ENCODE measurements at places on chromosomes 7 and 10. TPM values are rescaled to one million over a fixed set of nuclear protein-coding genes. Genes with fewer than 3 reads are reported as not detected.

Gene TMEM140
- total RNA-seq: 8.8 TPM

Gene FGFBP3
- 1.00 TPM for total RNA-seq

Gene WDR37
- 16.9 TPM for total RNA-seq

GRCh38 chr7:129824291-129825208, 128.2 kb downstream of the UBE2H start:
- DNase-seq: no peak

GRCh38 chr7:143975617-143976016, 21.0 kb downstream of the OR2F1 start:
- DNase-seq: no peak

Gene IGFBP1
- not detected for total RNA-seq

- no peak for DNase-seq
These were observed 20.4 kb downstream of the CCDC71L start for GRCh38 chr7:106640368-106641141.

- no peak for DNase-seq
These were observed 69.8 kb downstream of the CTTNBP2 start for GRCh38 chr7:117803476-117803875.

DNA sequence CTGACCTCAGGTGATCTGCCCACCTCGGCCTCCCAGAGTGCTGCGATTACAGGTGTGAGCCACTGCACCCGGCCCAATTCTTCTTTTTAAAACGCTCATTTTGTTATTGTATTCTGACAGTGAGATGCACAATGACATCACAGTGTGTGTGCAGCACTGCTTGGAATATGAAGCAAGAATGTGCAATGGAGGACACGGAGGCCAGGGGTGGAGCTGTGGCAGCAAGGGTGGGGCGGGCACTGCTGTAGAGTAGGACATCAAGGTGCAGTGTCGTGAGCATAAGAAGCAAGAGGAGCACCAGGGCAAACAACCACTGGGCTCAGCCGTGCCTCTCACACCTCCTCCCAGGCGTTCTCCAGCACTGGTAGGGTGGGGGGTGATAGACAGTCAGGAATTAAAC, 26.8 kb upstream of the GRID1 start:
- no peak for DNase-seq

DNA sequence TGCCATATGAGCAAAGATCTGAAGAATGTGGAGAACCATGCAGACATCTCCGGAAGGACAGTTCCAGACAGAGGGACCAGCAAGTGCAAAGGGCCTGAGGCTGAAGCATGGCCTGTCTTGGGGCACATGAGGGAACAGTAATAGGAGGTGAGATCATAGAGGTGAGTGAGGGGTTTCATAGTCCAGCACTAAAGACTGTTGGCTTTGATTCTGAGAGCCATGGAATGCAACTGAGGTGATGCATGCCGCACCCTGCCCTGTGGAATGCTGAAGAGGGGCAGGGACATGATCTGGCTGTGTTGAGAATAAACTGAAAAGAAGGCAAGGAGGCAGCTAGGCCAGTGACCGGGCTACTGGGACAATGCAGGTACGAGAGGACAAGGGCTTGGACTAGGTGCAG, 253.1 kb upstream of the KLF14 start:
- no peak for DNase-seq

Gene NODAL
- not detected for total RNA-seq

DNA sequence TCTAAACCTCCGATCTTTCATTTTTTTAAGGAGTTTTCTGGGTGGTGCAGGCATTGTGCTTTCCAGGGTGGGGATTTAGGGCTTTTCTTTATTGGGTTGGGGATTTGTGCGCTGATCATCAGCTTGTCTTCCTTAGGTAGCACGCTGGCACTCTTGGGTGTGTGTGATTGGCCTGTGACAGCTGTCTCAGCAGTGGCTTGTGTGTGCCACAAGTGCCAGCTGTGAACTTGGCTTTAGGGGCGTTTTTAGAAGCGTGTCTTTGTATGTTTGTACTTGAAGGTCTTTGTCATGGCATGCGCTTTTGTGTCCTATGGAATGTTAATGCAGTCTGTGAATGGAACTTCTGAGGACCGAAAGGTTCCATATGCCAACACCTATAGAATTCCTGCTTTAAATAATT, 788 bp downstream of the AKAP9 start:
- no peak for DNase-seq

Gene MYOF
- 182 TPM for total RNA-seq

DNA sequence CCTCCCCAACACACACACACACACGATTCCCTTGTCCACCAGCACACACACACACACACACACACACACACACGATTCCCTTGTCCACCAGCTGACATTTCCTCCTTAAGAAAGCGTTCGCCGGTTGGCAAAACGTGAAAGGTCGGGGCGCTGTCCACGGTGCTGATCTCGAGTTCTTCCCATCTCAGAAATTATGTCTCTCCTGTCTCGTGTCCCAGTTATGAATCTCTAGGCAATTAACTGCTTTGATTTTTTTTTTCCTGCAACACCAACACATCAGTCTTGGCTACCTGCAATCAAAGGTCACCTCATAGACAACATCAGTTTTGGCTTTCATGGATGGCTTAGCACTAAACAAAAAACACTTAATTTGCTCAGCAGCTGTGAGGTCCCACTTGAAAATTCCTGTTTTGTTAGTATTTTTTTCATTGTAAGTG, 1.9 kb downstream of the INA start:
- DNase-seq: no peak

DNA sequence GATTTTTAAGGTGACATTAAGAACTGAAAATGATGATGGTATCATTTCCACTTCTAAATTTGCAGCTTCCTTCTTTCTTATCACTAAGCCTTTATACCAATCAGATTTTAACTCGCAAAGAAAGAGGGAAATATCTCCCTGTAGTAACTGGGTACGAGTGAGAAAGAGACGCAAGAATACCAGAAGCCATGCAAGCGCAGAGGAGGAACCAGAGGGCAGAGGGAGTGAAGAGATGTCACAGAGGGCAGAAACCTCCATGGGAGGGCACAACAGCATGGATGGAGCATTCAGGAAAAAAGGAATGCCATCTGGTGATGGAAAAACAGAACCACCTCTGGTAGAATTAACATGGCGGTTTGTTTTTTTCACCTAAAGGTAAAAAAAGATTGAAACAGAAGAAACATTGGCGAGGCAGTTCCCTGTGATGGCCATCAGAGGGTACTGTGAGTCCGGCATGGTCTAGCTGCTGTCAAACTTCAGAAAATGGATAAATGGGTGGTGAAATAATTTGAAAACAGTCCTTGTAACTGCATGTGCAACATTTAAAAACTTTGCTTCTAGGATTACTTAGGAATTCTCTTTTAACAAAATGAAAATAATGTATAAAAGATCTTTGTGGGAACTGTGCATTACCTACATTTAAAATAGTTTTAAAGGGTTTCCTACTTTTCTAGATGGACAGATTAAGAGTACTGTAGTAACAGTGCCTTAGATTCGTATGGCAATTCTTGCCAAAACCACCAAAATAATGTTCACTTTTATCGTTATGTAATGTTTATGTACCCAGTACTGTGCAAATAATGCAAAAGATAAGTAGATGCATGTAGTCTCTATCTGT, 91.8 kb downstream of the ARHGAP12 start:
- no peak for DNase-seq

- DNase-seq: no peak
These were observed 37.8 kb downstream of the FAM13C start for GRCh38 chr10:59324597-59324996.

- no peak for DNase-seq
These were observed 28.6 kb downstream of the KAT6B start for GRCh38 chr10:74855027-74855426.

- no peak for DNase-seq
These were observed 239.6 kb downstream of the SKIDA1 start for GRCh38 chr10:21285742-21286331.

Gene CNPY1
- not detected for total RNA-seq

GRCh38 chr7:2903682-2904162, 59.6 kb upstream of the GNA12 start:
- DNase-seq: no peak

- DNase-seq: no peak
These were observed 137.3 kb upstream of the CCDC6 start for GRCh38 chr10:60043561-60044241.

GRCh38 chr10:6516281-6516928, 63.7 kb downstream of the PRKCQ start:
- DNase-seq: no peak

Gene KCNMA1
- 117 TPM for total RNA-seq

Gene ELFN1
- 1.2 TPM for total RNA-seq

Gene OPN4
- total RNA-seq: not detected

GRCh38 chr10:85791818-85792532, 574.6 kb downstream of the GRID1 start:
- peak; percentile 80 for DNase-seq

- no peak for DNase-seq
These were observed 89.7 kb downstream of the HIPK2 start for GRCh38 chr7:139687980-139688632.

- DNase-seq: no peak
These were observed 43.7 kb upstream of the GNA12 start for GRCh38 chr7:2887816-2888215.

DNA sequence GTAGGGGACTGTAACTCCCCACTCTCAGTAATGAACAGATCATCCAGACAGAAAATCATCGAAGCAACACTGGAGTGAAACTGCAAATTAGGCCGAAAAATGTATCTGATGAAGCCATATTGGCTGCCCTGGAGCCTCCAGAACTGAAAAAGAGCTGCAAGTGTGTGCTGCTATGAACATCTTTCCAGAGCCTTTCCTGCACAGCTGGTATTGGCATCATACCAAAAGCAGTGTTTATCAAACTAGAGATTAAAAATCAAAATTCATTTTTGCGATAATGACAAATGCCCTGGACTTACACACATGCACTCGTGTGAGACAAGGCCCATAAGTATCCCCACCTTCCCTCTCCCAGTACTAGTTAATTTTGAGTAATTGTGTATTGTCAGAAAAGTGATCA, 6.8 kb upstream of the CLDN12 start:
- DNase-seq: no peak

Gene KCND2
- 7.0 TPM for total RNA-seq

DNA sequence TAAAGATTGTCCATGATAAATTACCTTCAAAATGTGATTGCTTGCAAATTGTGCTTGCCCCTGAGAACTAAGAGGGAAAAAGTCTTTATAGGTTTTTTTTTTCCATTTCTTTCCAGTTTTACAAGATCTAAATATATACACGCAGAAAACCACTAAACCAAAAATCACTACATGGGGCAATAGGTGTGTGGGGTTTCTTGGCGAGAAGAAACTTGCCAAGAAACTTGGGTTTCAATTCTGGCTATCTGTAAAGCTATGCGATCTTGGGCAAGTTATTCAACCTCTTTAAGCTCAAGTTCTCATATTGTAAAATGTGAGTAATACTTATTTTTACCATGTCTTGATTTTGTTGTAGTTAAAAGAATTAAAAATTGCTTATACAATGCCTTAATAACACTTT, 17.0 kb downstream of the CUBN start:
- no peak for DNase-seq

Gene RHOBTB1
- total RNA-seq: 14.3 TPM

GRCh38 chr10:123035467-123036086, 26.8 kb downstream of the ACADSB start:
- no peak for DNase-seq

DNA sequence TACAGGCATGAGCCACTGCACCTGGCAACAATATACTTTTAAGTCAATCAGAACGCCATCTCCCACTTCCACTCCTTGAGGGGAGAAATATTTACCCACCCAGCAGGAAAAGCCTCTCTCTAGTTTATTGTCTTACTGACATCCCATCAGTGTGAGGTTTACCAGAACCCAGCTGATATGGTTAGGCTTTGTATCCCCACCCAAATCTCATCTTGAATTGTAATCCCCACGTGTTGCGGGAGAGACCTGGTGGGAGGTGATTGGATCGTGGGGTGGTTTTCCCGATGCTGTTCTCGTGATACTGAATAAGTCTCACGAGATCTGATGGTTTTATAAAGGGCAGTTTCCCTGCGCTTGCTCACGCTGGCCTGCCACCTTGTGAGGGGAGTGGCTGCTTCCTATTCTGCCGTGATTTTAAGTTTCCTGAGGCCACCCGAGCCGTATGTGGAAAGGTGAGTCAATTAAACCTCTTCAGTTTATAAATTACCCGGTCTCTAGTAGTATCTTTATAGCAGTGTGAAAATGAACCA, 37.5 kb upstream of the TPK1 start:
- DNase-seq: no peak

- DNase-seq: no peak
These were observed 5.6 kb downstream of the CCSER2 start for GRCh38 chr10:84333864-84334451.

DNA sequence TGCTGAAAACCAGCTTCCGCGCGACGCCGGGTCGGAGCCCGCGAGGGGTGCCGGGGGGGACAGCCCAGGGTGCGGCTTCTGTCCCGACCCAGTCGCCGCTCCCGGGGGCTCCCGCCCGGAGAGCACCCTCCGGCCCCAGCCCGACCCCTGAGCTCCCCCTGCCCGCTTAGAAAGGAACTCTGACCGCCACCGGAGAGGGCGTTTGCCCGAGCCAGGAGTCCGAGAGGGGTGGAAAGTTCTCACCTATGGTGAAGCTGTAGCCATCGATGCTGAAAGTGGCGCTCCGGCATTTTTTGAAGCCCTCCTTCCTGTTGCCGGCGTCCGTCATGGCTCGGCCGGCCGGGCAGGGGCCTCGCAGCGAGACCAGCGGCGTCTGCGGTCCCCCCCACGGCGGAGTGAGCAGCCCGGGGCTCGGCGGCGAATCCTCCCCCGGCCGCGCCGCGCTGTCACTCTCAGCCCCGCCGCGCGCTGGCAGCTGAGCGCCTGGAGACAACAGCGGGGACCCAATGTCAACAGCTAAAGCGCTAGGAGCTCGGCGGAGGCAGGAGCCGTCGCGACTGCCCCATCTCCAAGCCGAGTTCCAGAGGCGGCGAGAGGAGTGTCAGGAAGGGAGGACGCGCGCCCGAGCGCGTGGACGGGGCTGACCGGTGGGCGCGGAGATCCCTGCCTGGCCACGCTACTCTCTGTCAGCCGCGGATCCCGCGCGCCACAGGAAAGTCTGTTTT, 191.6 kb downstream of the LSM5 start:
- no peak for DNase-seq

DNA sequence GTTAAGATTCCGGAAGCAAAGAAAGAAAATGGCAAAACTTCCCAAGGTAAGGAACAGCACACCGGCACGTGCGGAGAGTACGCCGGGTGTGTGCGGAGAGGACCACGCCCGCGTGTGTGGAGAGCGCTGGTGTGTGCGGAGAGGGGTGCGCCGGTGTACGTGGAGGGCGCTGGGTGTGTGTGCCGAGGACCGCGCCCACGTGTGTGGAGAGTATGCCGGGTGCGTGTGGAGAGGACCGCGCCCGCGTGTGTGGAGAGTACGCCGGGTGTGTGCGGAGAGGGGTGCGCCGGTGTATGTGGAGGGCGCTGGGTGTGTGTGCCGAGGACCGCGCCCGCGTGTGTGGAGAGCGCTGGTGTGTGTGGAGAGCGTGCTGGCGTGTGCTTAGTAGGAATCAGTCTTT, 48.6 kb upstream of the DPYSL4 start:
- DNase-seq: peak; percentile 59
